ENCODE measurements at places on chromosomes 16 and 17.

- no peak for DNase-seq
Measured at GRCh38 chr16:10877472-10877946, 507 bp downstream of the CIITA start.

DNA sequence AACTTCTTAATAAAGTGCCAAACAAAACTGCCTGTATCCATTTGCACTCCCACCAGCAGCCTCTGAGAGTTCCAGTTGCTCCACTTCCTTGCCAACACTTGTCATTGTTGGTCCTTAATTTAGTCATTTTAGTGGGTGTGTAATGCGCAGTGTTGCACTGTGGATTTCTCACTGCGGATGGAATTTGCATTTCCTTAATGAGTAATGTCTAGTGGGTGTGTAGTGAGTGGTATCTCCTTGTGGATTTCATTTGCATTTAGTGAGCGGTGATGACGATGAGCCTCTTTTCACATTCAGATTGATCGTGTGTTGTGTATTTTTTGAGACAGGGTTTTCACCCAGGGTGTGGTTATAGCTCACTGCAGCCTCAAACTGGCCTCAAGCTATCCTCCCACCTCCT lies 4.1 kb upstream of the MSLN start:
- DNase-seq, result no peak

DNA sequence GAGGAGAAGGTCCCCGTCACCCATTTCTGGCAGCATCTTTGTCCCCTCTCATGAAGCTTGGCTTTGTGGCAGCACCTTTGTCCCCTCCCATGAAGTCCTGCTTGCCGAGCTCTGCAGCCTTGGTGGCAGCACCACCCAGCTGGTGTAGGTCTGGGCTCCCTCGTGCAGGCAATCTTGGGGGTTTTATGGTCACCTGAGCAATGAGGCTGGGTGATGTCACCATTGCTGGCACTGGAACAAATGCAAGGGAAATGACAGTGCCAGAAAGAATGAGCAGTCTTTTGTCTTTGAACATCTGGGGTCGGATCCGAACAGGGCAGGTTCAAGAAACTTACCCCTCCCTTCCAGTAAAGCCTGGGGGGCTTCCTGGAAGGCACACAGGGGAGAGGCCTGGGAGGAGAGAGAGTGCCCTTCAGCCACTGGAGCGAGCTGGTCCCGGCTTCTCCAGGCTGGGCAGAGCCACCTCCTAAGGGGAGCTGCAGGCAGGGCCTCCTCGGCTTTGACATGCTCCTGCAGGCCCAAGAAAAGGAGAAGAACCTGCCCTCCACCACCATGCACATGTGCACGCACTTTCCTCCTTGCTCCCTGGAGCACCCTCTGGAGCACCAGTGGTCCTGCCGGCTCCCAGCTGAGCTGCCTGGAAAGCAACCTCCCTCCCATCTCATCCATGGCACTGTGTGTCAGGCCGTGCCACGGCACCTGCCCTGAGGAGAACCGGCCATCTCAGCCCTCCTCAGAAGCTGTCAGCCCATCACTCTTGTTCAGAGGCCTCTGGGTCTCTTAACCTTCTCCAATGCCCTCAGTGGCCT lies 16.0 kb downstream of the BTBD17 start:
- DNase-seq, result no peak

DNA sequence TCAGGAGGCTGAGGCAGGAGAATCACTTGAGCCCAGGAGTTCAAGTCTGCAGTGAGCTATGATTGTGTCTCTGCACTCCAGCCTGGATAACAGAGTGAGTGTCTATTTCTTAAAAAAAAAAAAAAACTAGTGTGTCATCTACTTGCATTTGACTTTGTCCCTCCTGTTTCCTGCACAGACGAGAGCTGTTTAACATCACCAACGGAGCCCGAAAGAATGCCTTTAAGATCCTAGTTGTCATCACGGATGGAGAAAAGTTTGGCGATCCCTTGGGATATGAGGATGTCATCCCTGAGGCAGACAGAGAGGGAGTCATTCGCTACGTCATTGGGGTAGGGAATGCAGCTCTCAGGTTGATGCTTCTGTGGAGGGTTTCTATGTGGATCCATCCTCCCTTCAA lies 13.4 kb downstream of the ITGAM start:
- DNase-seq, result no peak

DNA sequence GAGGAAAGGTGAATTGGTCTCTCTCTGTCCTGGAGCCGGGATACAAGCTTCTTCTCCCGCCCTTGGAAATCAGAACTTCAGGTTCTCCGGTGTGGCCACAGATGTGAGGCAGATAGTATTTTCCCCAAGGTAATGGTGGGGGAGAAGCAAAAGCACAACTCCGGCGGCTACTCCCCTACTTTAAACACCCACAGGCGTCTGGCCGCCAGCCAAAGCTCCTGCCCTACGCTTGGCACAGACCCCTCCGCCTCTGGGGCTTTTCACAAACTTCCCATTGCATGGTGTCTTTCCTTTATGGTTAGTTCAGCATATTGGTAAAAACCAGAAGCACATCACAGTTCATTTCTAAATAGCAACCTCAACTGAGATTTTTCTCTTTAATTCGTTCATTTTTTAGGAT lies 39.4 kb upstream of the B4GALNT2 start:
- DNase-seq, result no peak

- no peak for DNase-seq
Measured at GRCh38 chr17:34813290-34813689, 148.0 kb downstream of the CCT6B start.

- no peak for DNase-seq
Measured at GRCh38 chr16:72122916-72123315, 29.3 kb downstream of the DHX38 start.

- no peak for DNase-seq
Measured at GRCh38 chr16:47019568-47019967, 46.1 kb upstream of the DNAJA2 start.

GRCh38 chr17:17783116-17783824 lies 53.5 kb downstream of the SREBF1 start:
- peak; percentile 58 for DNase-seq

GRCh38 chr16:10188236-10188635 lies 6.0 kb upstream of the GRIN2A start:
- DNase-seq, result no peak

- no peak for DNase-seq
Measured at GRCh38 chr16:83830769-83831455, 23.1 kb downstream of the HSBP1 start.

- no peak for DNase-seq
Measured at GRCh38 chr17:5234645-5235576, at the start of gene SCIMP. SCIMP (minus strand) TSS chr17:5234860; CDS start chr17:5234755, 105 bp downstream.
